ENCODE measurements at places on chromosomes 7 and 10. TPM values are rescaled to one million over a fixed set of nuclear protein-coding genes. Genes with fewer than 3 reads are reported as not detected.

DNA sequence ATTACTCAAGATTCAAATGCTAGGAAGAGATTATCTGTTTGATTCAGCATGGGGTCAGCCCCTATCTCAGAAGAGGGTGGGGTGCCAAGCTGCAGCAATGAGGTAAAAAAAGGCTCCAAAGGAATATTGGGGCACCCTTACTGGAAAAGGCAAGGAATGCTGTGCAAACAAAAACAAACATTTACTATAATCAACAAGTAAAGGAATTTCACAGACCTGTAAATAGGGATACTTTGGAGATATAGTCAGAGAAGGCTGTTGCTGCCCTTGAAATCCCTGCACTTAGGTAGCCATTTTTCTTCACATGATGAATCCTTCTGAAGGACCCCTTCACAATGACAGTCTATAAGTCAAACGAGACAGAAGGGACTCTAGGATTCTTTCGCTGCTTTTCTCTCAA, 10.6 kb upstream of the ADD3 start:
- DNase-seq, result no peak

GRCh38 chr7:40470091-40470592, 335.3 kb downstream of the SUGCT start:
- DNase-seq, result peak; percentile 2

- DNase-seq, result no peak
These were observed 123.1 kb upstream of the PITRM1 start for GRCh38 chr10:3295582-3296151.

GRCh38 chr7:147013825-147014224, 897.2 kb downstream of the CNTNAP2 start:
- DNase-seq, result no peak

DNA sequence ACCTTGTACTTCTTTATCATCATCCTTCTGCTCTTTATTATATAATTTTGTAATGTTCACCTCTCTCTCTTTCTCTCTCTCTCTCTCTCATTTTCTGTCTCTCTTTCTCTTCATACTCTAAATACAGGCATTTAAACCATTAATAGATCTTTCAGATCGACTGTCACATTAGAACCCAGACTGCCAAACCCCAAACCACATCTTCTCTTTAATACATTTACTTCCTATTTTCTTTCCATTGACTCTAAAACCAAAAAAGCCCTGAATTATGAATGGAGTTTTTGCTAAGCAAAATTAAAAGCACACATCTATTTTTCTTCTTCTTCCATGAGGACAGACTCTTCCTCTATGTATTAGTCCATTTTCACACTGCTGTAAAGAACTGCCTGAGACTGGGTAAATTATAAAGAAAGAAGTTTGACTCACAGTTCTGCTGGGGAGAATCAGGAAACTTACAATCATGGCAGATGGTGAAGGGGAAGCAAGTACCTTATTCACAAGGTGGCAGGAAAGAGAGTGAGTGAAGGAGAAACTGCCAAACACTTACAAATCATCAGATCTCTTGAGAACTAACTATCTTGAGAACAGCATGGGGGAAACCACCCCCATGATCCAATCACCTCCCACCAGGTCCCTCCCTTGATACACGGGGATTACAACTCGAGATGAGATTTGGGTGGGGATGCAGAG, 272.7 kb upstream of the MGMT start:
- no peak for DNase-seq

GRCh38 chr7:74627661-74628411, 29.7 kb upstream of the GTF2I start:
- DNase-seq, result peak; percentile 78

The CDH23 gene
- 7.0 TPM for total RNA-seq

Data from umbilical cord (tissue), 2 donors.